ENCODE measurements at places on chromosomes 4 and X.

- DNase-seq, result no peak
These were observed 169.1 kb downstream of the KCTD8 start for GRCh38 chr4:44279469-44279868.

DNA sequence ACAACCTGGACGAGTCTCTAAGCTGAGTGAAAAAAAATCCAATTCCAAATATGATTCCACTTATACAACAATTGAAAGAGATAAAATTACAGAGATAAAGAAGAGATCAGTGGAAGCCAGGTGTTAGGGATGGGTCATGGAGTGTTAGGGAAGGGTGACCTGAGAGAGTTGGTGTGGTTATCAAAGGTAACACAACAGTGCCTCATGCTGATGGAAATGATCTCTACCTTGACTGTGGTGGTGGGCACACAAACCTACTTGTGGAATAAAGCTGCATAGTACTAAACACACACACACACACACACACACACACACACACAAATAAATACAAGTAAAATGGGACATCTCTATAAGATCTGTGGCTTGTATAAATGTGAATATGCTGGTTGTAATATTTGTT is 26.0 kb downstream of the BEND2 start:
- DNase-seq, result no peak

- no peak for DNase-seq
These were observed 66.1 kb downstream of the CDS1 start for GRCh38 chr4:84648863-84649647.

- DNase-seq, result no peak
These were observed 237.4 kb downstream of the MAPK10 start for GRCh38 chr4:86122404-86122803.

- peak; percentile 2 for DNase-seq
These were observed 82.9 kb upstream of the TAB3 start for GRCh38 chrX:30971774-30972603.

GRCh38 chr4:141578451-141578850 is 57.9 kb upstream of the IL15 start:
- no peak for DNase-seq

DNA sequence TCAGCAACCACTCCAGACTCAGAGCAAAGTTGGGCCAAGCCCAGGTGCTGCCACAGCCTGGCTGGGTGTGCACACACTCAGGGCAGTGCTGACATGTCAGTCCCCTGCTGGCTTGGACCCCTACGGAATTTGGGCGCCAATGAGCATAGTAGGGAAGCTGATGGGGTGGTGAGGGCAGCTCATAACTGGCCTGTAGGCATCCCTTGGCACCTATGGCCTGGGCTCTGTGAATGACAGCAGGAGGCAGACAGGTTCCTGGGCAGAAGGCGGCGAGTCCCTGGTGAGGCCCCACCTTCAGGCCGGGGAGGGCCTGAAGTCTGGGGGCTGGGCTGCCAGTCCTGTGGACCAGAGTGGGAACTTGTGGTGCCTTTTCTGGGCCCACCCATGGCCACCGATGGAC is 15.9 kb upstream of the TMEM185A start:
- no peak for DNase-seq
